ENCODE measurements at places on chromosomes 2 and 18. TPM values are rescaled to one million over a fixed set of nuclear protein-coding genes. Genes with fewer than 3 reads are reported as not detected.

Gene APOB
- 1,268 TPM for total RNA-seq

GRCh38 chr2:84085562-84085961, 373.5 kb downstream of the SUCLG1 start:
- H3K27me3 ChIP-seq = no peaks in the 10 kb centered on the region
- no peaks in the 10 kb centered on the region for H3K4me1 ChIP-seq
- no peaks in the 10 kb centered on the region for H3K36me3 ChIP-seq
- no peak overlapping the region for H3K27ac ChIP-seq

Gene PDE1A
- 2.1 TPM for total RNA-seq

- H3K4me1 ChIP-seq = no peaks in the 10 kb centered on the region
- peaks cover 30% of the 10 kb centered on the region for H3K36me3 ChIP-seq
- H3K27ac ChIP-seq = no peak overlapping the region
- no peaks in the 10 kb centered on the region for H3K27me3 ChIP-seq
- no peak for DNase-seq
- no peak overlapping the region for H3K4me3 ChIP-seq
Measured at GRCh38 chr2:231450548-231450989, 13.7 kb downstream of the NCL start.

Gene SP9
- total RNA-seq = not detected

Gene DNAJB2
- total RNA-seq = 51.3 TPM

GRCh38 chr2:227782804-227783203, 30.8 kb upstream of the CCL20 start:
- H3K27ac ChIP-seq = peak overlapping the region; percentile 46
- H3K4me1 ChIP-seq = peaks cover 11% of the 10 kb centered on the region
- no peaks in the 10 kb centered on the region for H3K36me3 ChIP-seq
- DNase-seq = no peak
- no peak overlapping the region for H3K4me3 ChIP-seq
- no peaks in the 10 kb centered on the region for H3K27me3 ChIP-seq

DNA sequence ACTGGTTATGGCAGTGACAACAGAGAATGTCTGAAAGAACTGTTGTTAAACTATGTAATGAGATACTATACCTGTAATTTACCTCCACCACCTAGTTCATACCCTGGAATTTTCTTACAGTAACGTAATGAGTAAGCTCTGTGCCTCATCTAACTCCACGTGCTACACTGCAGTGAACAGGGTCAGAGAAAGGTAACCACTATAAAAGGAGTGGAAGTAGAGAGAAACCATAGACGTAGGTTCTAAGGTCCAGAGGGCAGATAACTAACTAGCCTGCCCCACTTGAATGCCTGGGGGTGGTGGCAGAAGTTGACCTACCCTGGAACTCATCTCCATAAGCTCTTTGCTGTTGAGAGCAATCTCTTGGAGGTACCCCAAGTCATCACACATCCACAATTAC, 32.0 kb upstream of the B4GALT6 start:
- H3K4me3 ChIP-seq = no peak overlapping the region
- no peaks in the 10 kb centered on the region for H3K4me1 ChIP-seq
- no peak overlapping the region for H3K27ac ChIP-seq

DNA sequence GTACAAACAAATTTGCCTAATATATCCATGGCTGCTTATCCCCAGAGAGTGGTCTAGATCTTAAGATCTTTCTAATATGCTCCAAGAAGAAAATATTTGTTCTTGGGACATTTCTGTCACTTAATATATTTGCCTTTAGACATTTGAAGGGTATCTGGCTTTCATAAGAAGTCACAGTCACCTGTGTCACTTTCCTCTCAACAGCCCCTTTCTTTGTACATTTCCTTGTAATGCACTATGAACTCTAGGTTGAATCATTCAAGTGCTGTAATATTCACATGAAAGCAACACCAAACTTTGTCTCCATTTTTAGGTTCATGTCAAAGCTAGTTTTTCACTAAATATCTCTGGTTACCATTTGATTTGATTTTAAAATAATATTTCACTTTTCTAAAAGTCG, 41.4 kb upstream of the NABP1 start:
- H3K27me3 ChIP-seq = no peaks in the 10 kb centered on the region
- no peak for DNase-seq
- no peak overlapping the region for H3K27ac ChIP-seq
- no peak overlapping the region for H3K4me3 ChIP-seq
- no peaks in the 10 kb centered on the region for H3K36me3 ChIP-seq

DNA sequence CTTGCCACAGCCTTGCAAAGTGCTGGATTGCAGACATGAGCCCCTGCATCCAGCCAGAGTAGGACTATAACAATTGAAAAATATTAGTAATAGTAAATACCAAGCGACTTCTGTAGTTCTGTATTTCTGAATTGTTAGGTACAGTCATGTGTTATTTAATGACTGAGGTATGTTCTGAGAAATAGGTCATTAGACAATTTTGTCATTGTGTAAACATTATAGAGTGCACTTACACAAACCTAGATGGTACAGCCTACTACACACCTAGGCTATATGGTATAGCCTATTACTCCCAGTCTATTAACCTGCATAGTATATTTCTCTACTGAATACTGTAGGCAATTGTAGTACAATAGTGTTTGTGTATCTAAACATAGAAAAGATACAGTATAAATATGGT, 92.1 kb downstream of the GALNT1 start:
- no peak for DNase-seq
- H3K27me3 ChIP-seq = no peaks in the 10 kb centered on the region
- H3K36me3 ChIP-seq = no peaks in the 10 kb centered on the region
- H3K4me3 ChIP-seq = no peak overlapping the region

Gene BOLL
- total RNA-seq = not detected

DNA sequence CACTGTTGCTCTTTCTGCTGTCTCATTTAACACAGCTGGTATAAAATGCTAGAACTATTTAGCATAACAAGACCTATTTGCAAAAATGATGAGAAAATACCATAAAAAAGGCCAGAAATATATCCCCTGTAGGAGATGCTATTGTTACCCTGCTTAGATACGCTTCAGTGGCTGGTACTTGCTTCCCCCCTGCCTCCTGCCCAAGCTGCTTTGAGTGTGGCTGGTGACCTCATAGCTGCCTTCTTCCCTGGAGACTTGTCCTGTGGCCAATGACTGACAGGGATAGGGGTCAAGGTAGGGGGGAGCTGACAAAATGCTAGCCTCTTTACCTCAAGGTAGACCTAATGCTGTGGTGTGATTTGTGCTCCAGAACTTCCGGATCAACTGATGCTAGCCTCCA, 150.2 kb upstream of the ZEB2 start:
- H3K27me3 ChIP-seq = no peaks in the 10 kb centered on the region
- H3K27ac ChIP-seq = no peak overlapping the region
- DNase-seq = no peak
- H3K4me3 ChIP-seq = no peak overlapping the region
- no peaks in the 10 kb centered on the region for H3K36me3 ChIP-seq

DNA sequence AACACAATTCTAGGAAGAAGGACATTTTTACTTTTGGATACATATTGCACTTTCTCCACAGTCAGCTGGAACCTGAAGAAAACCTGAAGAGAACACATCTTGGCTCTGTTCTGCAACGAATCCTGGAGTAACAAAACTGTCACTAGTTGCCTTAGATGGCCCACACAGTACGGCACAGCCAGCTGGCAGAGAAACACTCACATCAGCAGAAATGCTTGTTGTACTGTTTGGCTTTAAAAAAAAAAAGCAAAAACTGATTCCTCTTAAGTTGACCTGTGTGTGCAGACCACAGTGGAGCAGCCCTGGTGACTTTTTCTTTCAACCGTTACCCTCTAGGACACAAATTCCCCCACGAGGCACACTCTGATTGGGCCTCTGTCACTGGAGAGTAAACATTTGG, 152.3 kb upstream of the TWIST2 start:
- H3K4me3 ChIP-seq = no peak overlapping the region
- no peaks in the 10 kb centered on the region for H3K4me1 ChIP-seq
- DNase-seq = no peak
- H3K27me3 ChIP-seq = no peaks in the 10 kb centered on the region
- no peaks in the 10 kb centered on the region for H3K36me3 ChIP-seq
- no peak overlapping the region for H3K27ac ChIP-seq
